Heart right ventricle (tissue), 16 donors: ENCODE measurements at places on chromosomes 2 and 18. TPM values are rescaled to one million over a fixed set of nuclear protein-coding genes. Genes with fewer than 3 reads are reported as not detected.

Gene MPPE1
- total RNA-seq = 35.2 TPM

Gene SLC40A1
- total RNA-seq = 51.8 TPM

Gene NAB1
- 26.0 TPM for total RNA-seq

Gene TUBB8B
- not detected for total RNA-seq
